Aorta (tissue), 5 donors: ENCODE measurements at places on chromosomes 12 and 14. TPM values are rescaled to one million over a fixed set of nuclear protein-coding genes. Genes with fewer than 3 reads are reported as not detected.

DNA sequence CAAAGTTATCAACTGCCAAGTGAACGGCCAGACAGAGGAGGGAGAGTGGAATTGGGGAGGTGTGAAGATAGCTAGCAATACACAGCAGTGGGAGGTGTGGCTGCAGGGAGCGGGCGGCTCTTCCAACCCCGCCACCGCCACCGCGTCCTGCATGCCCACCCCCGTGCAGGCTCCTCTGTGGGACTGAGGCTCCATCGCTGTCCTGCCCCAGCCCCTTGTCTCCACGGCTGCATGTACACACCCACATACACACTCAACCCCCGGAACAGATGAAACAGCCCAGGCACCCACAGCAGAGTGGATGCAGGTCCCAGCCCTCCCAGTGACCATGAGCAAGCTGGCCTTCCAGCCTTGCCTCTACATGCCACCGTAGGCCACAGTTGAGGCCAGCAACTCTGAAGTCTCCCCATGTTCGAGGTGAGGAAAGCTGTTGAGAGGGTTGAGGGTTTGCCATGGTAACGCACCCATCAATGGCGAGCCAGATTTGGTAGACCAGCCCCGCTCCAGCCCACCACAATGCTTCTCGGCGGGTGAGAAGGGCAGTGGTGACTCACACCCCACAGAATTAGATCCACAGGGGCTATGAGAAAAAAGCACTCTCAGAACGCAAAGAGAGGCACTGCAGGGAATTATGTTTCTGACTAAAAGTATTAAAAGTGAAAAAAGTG is 39.3 kb downstream of the PITPNM2 start:
- H3K27ac ChIP-seq: no peak overlapping the region
- DNase-seq: no peak
- no peaks in the 10 kb centered on the region for H3K36me3 ChIP-seq
- peaks cover 3% of the 10 kb centered on the region for H3K4me1 ChIP-seq

- H3K4me3 ChIP-seq: no peak overlapping the region
- H3K4me1 ChIP-seq: no peaks in the 10 kb centered on the region
- no peaks in the 10 kb centered on the region for H3K27me3 ChIP-seq
- H3K36me3 ChIP-seq: no peaks in the 10 kb centered on the region
- DNase-seq: peak; percentile 32
- H3K27ac ChIP-seq: no peak overlapping the region
These were observed 338.8 kb downstream of the DPF3 start for GRCh38 chr14:72554994-72555608.

Gene RAPGEF3
- 39.2 TPM for total RNA-seq

GRCh38 chr12:52400906-52401305 is 5.2 kb downstream of the KRT82 start:
- H3K36me3 ChIP-seq: no peaks in the 10 kb centered on the region
- DNase-seq: peak; percentile 43
- H3K27ac ChIP-seq: no peak overlapping the region

GRCh38 chr12:106488884-106489283 is 93.9 kb upstream of the RFX4 start:
- no peak for DNase-seq
- H3K27me3 ChIP-seq: no peaks in the 10 kb centered on the region
- H3K36me3 ChIP-seq: no peaks in the 10 kb centered on the region

- no peaks in the 10 kb centered on the region for H3K27me3 ChIP-seq
- H3K4me3 ChIP-seq: no peak overlapping the region
- no peaks in the 10 kb centered on the region for H3K36me3 ChIP-seq
- no peak for DNase-seq
- H3K4me1 ChIP-seq: peaks cover 9% of the 10 kb centered on the region
These were observed 331.5 kb downstream of the LRIG3 start for GRCh38 chr12:58588770-58589169.

- no peak overlapping the region for H3K27ac ChIP-seq
- no peak overlapping the region for H3K4me3 ChIP-seq
- H3K4me1 ChIP-seq: no peaks in the 10 kb centered on the region
- no peaks in the 10 kb centered on the region for H3K27me3 ChIP-seq
- H3K36me3 ChIP-seq: no peaks in the 10 kb centered on the region
These were observed 103.0 kb downstream of the FSCB start for GRCh38 chr14:44404036-44404435.

Gene ITGA7
- total RNA-seq: 463 TPM

DNA sequence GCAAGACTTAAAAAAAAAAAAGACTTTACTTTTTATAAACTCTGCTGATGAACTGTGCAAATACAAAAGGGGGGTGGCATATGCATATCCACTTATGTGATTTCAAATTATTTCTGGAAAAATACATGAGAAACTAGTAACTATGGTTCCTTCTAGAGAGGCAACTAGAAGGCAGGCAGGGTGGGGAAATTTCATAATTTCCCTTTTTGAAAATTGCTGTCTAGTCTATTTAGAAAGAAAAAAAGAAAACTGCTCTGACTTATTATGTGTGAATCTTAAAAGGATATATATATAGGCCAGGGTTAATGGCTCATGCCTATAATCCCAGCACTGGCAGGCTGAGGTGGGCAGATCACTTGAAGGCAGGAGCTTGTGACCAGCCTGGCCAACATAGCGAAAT is 42.3 kb downstream of the ANAPC7 start:
- no peaks in the 10 kb centered on the region for H3K36me3 ChIP-seq
- no peaks in the 10 kb centered on the region for H3K4me1 ChIP-seq
- H3K27ac ChIP-seq: no peak overlapping the region
- no peak overlapping the region for H3K4me3 ChIP-seq
- H3K27me3 ChIP-seq: no peaks in the 10 kb centered on the region

DNA sequence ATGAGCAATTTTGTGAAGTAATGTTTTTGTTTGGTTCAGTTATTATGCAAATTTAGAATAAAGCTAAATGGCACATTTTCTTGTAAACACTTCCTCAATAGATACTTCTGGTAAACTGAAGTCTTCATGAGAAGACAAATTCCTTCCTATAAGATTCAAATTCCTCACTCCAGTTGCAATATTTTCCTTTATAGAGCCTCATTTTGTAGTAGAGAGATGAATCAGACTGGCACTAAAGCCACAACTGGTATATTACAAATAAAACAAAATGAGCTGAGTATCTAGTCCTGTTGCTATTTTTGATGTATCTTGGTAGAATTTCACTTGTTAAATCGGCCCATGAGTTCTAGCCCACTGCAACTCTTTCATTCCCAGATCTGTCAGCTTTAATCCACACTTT is 5.5 kb downstream of the LGR5 start:
- H3K27me3 ChIP-seq: no peaks in the 10 kb centered on the region
- H3K27ac ChIP-seq: no peak overlapping the region
- no peaks in the 10 kb centered on the region for H3K36me3 ChIP-seq
- no peak overlapping the region for H3K4me3 ChIP-seq
- no peak for DNase-seq
- H3K4me1 ChIP-seq: no peaks in the 10 kb centered on the region

Gene PRMT5
- total RNA-seq: 32.0 TPM

DNA sequence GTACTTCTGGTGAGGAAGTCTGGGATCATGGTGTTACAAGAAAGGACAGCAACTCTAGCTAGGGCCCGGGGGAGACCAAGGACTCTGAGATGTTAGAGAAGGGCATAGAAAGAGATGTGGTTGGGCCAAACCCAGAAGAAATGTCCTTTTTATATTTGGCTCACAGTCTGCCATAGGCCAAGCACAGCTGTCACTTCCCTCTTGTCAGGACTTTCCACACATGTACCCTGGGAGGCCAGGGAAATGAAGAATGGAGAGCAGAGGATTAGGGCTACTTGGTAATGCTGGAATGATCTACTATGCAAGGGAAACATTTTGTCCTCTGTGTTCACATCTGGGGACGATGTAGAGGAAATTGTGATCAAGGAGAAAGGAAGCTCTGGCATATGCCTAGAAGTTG is 9.2 kb downstream of the MYO1A start:
- no peak for DNase-seq
- no peak overlapping the region for H3K4me3 ChIP-seq
- no peaks in the 10 kb centered on the region for H3K27me3 ChIP-seq
- no peaks in the 10 kb centered on the region for H3K4me1 ChIP-seq
- H3K27ac ChIP-seq: no peak overlapping the region
- H3K36me3 ChIP-seq: no peaks in the 10 kb centered on the region

GRCh38 chr14:105437723-105438500 is 18.3 kb downstream of the MTA1 start:
- H3K27ac ChIP-seq: no peak overlapping the region
- H3K4me3 ChIP-seq: no peak overlapping the region
- H3K4me1 ChIP-seq: no peaks in the 10 kb centered on the region
- no peak for DNase-seq
- peaks cover 1% of the 10 kb centered on the region for H3K36me3 ChIP-seq
- H3K27me3 ChIP-seq: no peaks in the 10 kb centered on the region

DNA sequence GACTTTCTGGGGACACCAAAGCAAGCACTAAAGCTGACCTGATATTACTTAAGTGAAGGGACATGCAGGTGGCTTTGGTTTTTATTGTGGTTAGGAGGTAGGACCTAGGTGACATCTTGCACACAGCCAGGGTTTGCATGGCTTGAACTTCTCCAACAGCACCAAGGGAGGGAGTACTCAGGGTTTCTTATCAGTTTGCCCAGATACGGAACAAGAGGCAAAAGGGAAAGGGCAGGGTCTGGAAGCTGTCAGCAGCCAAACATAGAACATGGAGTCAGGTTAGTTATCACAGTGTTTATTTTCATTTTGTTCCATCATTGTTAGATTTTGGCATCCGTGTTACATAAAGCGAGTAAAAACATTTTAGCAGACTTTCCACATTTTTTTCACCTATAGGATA is 186.3 kb upstream of the CLEC14A start:
- no peak overlapping the region for H3K4me3 ChIP-seq
- no peaks in the 10 kb centered on the region for H3K36me3 ChIP-seq
- no peaks in the 10 kb centered on the region for H3K4me1 ChIP-seq
- no peaks in the 10 kb centered on the region for H3K27me3 ChIP-seq
- DNase-seq: no peak
- H3K27ac ChIP-seq: no peak overlapping the region

- no peak overlapping the region for H3K4me3 ChIP-seq
- no peak overlapping the region for H3K27ac ChIP-seq
- no peaks in the 10 kb centered on the region for H3K36me3 ChIP-seq
- no peaks in the 10 kb centered on the region for H3K4me1 ChIP-seq
- DNase-seq: no peak
These were observed 2.9 kb downstream of the RDH12 start for GRCh38 chr14:67704484-67705089.

Gene MAP1LC3B2
- 1.0 TPM for total RNA-seq

- DNase-seq: no peak
- no peak overlapping the region for H3K27ac ChIP-seq
- H3K4me1 ChIP-seq: peaks cover 3% of the 10 kb centered on the region
- no peaks in the 10 kb centered on the region for H3K36me3 ChIP-seq
These were observed 108.7 kb downstream of the BMP4 start for GRCh38 chr14:53847881-53848280.

Gene IL31
- not detected for total RNA-seq

DNA sequence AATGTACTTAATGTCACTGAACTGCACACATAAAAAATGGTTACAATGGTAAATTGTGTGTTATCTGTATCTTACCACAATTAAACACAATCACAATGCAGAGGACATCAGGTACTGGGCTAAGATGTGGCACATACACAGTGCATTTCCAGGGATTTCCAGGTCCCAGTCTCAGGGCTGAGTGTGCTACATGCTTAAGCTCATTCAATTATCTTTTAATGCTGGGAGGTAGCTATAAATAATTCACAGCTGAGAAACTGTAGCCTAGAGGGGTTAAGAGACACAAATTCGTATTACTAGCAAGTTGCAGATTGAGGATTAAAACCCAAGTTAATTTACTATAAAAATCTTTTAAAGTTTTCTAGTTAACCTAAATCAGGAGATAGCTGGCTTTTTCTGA is 67.1 kb downstream of the CRACR2A start:
- no peak for DNase-seq
- H3K4me1 ChIP-seq: no peaks in the 10 kb centered on the region
- H3K27me3 ChIP-seq: peaks cover 1% of the 10 kb centered on the region

DNA sequence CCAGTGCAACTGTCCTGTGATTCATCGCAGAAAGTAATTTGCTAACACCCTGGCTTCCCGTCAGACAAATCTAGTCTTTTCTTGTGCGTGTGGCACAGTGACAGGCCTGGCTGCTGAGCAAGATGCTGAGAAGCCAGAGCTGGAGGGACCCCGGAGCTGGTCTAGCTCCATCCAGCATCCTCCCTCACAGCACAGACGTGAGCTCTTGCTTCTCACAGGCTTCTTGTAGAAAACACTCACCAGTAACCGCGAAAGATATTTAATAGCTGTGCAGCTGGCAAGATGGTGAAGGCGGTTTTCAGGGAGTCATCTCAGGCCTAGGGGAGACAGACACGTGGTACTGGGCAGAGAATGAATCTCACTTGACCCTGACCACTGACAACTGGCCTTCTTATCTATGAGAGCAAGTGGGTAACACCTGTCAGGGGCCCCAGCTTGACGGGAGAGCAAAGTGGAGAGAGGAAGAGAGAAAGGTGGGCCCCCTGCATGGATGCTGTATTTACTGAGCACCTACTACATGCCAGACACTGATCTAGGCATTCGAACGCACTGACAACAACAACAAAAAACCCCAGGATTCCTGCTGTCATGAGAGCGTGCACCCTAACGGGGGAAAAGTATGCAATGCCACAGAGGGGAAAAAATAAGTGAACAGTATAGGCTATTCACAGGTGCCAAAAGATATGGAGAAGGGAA is 63.3 kb downstream of the CCDC88C start:
- H3K36me3 ChIP-seq: no peaks in the 10 kb centered on the region
- no peak overlapping the region for H3K4me3 ChIP-seq
- H3K27ac ChIP-seq: no peak overlapping the region
- DNase-seq: no peak

DNA sequence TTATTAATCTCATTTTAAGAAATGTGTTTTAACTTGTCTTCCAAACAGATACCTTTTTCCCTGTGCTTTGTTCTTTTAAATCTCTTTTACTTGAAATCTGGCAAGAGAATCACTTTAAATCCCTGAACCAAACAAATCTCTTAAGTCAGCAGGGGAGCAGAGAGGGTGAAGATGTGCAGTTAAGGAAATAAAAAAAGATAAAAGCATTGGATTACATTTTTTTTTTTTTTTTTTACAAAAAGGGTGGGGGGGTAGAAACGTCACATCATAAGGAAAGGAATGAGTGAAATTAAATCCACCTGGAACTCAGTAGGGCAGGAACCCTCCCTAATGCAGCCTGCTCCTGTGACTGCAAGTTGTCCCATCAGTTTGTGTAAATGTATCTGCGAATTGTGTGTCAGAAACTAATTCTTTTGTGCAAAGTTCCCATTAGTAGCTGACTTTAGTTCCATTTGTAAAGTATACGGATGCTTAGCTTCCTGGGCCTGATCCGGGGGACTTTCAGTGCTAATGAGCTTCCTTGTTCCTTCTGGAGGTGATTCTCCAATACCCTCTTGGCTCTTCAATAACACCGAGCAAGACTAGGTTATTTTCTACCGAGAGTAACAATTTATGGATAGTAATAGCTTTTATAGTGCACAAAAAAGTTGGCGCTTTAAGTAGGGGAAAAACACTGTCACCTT is 1.5 kb downstream of the TTC6 start:
- no peak overlapping the region for H3K27ac ChIP-seq
- H3K27me3 ChIP-seq: no peaks in the 10 kb centered on the region
- no peak for DNase-seq
- H3K4me1 ChIP-seq: no peaks in the 10 kb centered on the region
- no peak overlapping the region for H3K4me3 ChIP-seq
- H3K36me3 ChIP-seq: no peaks in the 10 kb centered on the region

- no peak overlapping the region for H3K27ac ChIP-seq
- no peaks in the 10 kb centered on the region for H3K4me1 ChIP-seq
- no peak for DNase-seq
- no peak overlapping the region for H3K4me3 ChIP-seq
- no peaks in the 10 kb centered on the region for H3K36me3 ChIP-seq
These were observed 180.4 kb downstream of the KIF26A start for GRCh38 chr14:104318558-104319490.
